ENCODE measurements at places on chromosomes 13 and 19.

GRCh38 chr13:22726726-22727125, 454.1 kb upstream of the SGCG start:
- peak; percentile 40 for DNase-seq

- DNase-seq = no peak
Measured at GRCh38 chr13:74570834-74571233, 436.6 kb upstream of the KLF12 start.

GRCh38 chr19:10636304-10636972, 11.1 kb downstream of the SLC44A2 start:
- DNase-seq = no peak

- DNase-seq = no peak
Measured at GRCh38 chr19:21912654-21913053, 76.7 kb upstream of the ZNF43 start.

DNA sequence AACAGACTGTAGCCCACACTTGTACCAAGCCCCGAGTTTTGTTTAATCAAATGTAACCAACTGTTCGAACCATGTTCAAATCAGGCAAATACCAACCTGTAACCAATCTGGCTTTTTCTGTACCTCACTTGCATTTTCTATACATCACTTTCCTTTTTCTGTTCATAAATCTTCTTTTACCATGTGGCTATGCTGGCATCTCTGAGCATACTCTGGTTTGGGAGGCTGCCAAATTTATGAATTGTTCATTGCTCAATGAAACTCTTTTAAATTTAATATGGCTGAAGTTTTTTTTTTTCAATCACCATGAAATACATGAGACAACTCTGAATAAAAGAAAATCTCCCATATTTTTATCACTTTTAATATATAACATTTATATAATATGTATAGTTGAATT, 256.1 kb downstream of the SLITRK6 start:
- no peak for DNase-seq

DNA sequence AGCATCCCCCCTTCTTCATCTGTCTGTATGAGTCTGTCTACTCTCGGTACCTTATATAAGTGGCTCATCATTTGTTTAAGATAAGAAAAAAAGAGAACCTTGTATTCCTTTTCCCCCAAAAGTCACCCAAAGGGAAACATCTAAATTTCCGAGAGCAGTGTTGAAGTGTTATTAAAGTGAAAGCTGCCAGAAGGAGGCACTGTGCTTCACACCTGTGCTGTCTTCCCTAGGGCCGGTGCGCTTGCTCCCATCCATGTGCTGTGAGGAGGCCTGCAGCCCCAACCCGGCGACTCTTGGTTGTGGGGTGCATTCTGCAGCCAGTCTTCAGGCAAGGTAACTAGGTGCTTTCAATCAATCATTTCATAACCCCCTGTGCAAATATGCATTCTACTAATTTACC, 97.5 kb downstream of the TNFRSF19 start:
- DNase-seq = no peak

DNA sequence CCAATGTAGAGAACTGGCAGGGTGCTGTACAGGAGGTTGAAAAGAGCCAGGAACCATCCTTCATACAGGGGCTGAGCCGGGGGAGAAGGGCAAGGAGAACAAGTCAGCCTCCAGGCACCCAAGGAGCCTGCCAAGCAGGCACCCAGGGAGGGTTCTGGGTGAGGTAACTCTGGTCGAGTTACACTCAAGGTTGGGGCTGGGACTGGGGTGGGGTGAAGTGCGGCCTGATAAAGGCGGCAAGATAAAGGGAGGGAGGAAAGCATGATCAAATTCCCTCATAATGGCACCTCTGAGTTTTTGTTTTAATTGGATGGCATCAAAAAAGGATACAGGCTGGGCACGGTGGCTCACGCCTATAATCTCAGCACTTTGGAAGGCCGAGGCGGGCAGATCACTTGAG, 25.0 kb downstream of the ATP8B3 start:
- DNase-seq = no peak

GRCh38 chr19:6472713-6473112, 8.6 kb downstream of the CRB3 start:
- no peak for DNase-seq

- no peak for DNase-seq
Measured at GRCh38 chr19:18214779-18215433, 11.1 kb upstream of the RAB3A start.

DNA sequence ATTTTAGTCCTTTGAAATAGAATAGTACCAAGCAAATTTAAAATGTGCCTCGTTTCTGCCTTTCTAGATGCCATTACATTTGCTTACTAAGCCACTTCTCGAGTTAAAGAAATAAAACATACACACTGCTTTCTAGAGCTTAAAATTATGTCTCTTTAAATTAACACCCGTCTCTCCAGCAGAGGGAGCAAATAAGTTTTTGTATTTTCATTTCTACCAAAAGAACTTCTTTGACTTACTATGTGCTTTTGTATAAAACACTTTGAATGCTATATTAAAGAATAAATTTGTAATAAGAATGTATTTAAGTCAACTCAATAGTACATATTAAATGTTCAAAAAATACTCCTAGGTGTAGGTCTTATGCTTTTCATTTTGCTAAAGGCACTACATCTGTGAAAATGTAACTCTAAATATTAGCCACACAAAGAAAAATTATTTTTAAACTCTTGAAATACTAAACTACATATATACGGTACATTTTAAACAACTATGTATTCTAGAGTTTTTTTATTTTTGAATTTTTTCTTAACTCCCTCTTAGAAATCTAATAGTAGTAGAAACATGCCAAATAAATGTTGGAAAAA, 269.3 kb upstream of the MIR17HG start:
- no peak for DNase-seq

- DNase-seq = no peak
Measured at GRCh38 chr19:16338470-16339360, 14.1 kb downstream of the KLF2 start.

DNA sequence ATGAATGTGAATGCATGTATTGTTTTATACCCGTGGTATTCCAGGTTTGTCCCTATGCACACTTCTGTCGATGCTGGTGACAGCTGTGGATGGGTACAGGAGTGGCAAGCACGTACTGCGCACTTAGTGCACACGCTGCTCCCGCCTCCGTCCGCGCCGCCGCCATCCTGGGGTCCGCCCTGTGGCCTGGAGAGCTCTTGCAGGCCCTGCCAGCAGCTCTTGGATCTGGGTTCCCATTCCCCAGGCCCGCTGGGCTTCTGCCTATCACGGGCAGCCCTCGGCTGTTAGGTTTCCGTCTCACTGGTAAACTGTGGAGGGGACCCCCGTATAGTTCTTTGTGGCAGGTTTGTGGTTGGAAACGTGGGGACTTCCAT, 4.0 kb downstream of the GNA11 start:
- DNase-seq = no peak

DNA sequence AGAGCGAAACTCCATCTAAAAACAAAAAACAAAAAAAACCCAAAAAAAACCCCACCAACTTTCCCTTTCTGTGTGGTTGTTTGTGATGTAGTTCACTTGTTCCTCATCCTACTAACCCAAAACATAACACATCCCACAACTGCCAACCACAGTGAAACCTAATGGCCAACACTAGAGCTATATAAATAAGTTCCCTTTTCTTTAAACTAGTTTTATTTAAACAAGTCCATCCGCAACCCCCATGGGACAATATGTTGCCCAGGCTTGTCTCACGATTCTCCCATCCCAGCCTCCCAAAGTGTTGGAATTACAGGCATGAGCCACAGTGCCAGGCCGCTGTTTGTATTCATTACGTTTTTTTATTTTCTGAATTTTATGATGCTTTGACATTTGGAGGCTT, 71.2 kb upstream of the ADGRE5 start:
- no peak for DNase-seq

DNA sequence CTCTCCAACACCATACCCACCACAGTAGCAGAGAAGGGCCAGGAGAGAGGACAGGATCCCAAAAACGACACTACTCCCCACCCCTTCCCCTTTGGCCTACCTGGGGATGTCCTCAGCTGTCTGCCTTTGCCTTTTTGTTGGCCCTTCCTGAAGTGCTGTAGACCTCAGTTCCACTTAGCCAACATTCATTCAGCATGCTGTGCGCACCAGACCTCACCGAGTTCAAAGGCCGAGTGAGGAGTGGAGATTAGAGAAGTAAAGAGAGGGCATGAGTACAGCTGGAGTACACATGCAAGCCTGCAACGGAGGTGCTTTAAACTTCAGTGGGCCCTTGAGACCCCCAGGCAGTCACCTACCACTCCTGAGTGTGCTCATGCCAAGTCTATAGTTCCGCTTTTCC, 99.0 kb downstream of the TEX26 start:
- no peak for DNase-seq

GRCh38 chr19:16895467-16896145, 6.8 kb downstream of the F2RL3 start:
- no peak for DNase-seq

GRCh38 chr19:3145909-3146676, 10.3 kb downstream of the GNA15 start:
- no peak for DNase-seq

DNA sequence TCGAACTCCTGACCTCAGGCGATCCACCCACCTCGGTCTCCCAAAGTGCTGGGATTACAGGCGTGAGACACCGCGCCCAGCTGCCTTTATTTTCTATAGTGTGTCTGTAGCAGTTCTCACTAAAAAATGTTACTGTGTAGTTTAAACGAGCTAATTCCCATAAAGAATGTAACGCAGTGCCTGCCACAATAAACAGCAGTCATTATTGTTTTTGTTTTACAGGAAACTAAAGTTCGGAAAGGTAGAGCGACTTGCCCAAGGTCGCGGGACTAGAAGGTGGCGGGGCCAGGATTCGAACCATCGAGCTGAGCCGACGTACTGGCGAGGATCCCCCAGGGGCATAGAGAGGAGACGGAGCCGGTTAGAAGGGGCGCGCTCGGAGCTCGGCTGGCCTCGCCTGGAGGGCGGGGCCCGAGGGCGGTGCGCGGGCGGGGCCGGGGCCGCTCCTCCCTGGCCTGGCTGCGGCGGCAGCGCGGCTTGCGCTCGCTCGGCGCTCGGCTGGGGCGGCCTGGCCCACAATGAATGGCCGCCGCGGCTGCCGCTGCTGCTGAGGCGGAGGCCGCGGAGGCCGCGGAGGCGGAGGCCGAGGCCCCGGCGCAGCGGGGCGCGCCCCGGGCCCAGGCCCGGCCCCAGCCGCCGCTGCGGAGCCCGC, at the start of gene NACC1:
Gene NACC1, plus strand, starts transcription at position 493 of the 652 bp plus-strand sequence. CDS start 16,944 bp downstream, outside the sequence.
- DNase-seq = peak; percentile 88

DNA sequence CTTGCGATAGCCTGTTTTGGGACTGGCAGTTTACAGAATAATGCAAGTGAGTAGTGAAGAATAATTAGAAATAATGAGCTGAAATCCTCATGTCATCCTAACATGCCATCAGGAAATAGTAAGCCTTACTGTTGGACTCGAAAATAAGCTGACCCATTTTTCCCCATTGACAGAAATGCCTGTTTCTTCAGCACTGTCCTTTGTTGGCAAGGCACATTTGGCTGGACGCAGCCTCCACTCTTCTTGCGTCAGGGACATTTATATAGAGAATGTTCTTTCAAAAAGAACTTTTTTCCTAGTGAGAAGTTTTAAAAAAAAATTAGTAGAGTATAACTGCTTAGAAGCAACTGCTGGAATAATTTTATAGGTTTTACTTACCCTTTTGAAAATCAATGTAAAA, 47.1 kb downstream of the ARHGAP35 start:
- peak; percentile 56 for DNase-seq

DNA sequence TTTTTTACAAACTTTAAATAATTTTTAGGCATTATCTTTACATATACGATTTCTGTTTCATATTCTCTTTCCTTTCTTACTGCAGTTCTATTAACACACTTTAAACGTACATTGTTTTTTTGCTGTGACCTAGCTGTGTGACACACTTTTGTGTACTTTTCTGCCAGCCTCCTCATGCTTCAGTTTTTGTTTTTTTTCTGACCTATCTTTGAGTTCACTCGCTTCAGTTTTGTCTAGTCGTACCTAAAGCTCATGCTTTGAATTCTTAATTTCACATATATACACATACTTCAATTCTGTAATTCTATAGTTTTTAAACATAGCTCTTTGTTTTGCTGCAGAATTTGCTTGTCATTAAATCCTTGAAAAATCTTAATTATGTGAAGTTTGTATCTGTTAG, 150.4 kb downstream of the PDS5B start:
- no peak for DNase-seq

DNA sequence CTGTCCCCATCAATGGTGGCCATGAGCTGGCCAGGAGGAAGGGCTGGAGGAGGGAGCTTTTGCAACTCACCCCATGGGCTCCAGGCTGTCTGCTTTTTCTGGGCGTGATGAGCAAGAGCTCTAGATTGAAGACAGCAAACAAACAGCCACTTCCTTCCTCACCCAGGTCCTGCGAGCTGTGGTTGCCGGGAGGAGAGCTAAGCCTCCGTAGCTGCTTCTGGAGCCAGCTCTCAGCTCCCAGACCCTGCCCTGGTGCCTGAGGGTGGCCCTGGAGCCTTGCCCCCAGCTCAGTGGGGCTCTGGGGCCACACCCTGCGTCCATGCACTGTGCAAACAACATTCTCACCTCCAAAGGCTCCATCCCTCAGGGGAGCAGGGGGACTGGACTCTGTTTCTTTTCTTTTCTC, 6.2 kb downstream of the MYO1F start:
- no peak for DNase-seq
